ENCODE measurements at places on chromosomes 16 and 17. TPM values are rescaled to one million over a fixed set of nuclear protein-coding genes. Genes with fewer than 3 reads are reported as not detected.

- no peak for DNase-seq
Measured at GRCh38 chr17:44965481-44966234, 2.4 kb downstream of the C1QL1 start.

DNA sequence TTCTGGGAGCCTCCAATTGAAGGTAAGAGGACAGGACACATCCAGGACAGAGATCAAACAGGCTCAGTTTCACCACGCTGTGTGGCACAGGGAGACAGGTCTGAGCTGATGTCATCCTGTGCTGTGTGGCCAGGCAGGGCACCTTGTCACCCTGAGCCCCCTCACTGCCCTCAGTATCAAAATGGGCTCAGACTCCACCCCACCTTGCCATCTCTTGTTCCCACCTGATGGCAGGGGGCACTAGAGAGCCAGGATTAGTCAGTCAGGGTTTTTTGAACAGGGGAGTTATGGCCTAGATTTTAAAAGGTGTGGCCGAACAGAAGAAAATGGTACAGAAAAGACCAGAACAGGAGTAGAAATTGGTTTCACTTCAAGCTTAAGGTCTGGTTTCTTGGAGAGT lies 2.6 kb downstream of the KAT2A start:
- no peak for DNase-seq

DNA sequence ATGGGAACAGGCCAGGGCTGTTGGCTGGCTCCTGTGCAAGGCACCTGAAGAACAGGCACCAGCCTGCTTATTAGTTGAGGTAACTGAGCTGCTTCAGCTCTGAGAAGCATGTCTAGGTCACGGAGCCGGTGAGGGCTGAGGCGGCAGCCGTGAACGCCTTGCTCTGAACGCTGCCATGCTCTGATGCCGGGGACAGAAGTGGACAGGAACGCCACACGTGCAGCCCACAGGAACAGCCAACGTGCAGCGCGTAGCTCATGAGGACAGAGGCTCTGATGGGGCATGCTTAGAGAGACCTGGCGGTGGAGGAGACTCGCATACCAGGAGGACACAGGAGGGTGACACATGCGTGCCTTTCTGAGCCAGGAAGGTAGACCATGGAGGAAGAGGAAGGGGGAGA lies 25.6 kb downstream of the USP22 start:
- DNase-seq, result no peak

DNA sequence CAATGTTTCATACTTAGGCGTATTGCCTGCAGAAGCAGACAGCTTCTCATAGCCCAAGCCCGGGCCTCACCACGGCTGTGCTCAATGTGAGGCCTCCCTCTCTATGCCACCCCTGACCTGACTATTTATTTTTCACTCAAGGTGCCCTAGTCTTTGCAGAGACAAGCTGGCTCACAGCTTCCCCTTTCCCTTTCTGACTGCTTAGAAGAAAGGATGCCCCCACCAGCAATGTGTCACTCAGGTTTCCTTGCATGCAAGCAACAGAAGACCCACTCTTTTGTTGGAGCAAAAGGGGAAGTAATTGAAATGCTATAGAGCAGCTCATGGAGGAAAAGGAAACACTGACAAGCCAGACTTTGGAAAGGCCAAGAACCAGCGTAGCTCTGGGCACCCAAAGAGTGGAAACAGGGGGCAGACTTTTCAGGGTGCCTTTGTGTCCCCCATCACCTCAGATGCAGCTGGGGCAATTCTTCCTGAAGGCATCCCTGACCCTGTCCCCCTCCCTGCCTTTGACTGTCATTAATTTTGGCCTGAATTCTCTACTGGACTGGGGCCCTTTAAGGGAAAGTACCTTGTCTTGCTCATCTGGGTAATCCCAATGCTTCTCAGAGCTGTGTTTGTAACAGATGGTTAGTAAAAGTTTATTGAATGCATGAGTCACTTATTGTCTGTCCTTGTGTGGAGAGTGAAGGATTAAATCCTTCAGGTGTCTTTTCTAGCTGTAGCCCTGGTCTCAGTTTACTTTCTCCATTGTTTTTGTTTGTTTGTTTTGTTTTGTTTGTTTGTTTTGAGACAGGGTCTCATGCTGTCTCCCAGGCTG lies 17.8 kb downstream of the RGS9 start:
- no peak for DNase-seq

GRCh38 chr16:66874079-66874775 lies 6.1 kb upstream of the PDP2 start:
- DNase-seq, result no peak

- DNase-seq, result no peak
Measured at GRCh38 chr17:5592382-5592781, 8.1 kb upstream of the NLRP1 start.

GRCh38 chr17:7486181-7486580 lies 2.0 kb downstream of the POLR2A start:
- DNase-seq, result no peak

- DNase-seq, result no peak
Measured at GRCh38 chr16:2977440-2977839, 2.8 kb downstream of the PKMYT1 start.

GRCh38 chr17:58421711-58422110 lies 4.4 kb upstream of the RNF43 start:
- no peak for DNase-seq

CCL18 gene
- polyA plus RNA-seq, result 109 TPM

- no peak for DNase-seq
Measured at GRCh38 chr16:79510879-79511278, 89.7 kb downstream of the MAF start.

DNA sequence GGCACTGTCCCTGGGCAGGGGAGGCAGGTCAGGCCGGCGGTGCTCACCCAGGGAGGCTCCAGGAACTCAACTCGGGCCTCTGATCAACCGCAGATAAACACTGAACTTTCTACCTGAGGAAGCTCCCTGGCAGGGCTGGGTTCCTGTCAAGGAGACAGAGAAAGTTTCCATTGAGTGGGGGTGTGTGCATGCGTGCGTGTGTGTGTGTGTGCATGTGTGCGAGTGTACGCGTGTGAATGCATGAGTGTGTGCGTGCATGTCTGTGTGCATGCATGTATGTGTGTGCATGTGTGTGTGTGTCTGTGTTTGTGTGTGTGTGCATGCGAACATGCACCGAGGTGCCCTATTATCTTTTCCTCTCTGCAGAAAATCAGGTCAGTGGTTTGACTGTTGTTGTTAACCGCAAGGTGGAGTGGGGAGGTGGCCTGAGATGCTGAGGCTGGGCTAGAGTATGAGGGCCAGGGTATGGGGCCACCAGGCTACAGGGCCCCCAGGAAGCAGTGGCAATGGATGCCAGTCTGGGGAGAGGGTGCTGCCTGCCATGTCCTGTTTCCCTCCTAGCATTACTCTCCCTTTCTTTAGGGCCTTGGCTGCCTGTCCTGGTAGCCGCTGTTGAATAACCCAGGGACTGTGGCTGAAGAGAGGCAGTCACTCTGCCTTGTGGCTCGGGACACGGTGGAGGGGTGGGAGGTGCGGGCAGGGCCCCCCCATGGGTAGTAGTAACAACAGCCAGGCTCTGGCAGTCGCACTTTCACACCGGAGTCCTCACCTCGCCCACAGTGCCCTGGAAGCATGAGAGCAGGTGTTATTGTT lies 24.0 kb downstream of the CCR7 start:
- peak; percentile 83 for DNase-seq

- DNase-seq, result no peak
Measured at GRCh38 chr17:62067165-62068145, 2.4 kb upstream of the MED13 start.

- DNase-seq, result no peak
Measured at GRCh38 chr17:65219124-65219523, 82.0 kb downstream of the RGS9 start.

DNA sequence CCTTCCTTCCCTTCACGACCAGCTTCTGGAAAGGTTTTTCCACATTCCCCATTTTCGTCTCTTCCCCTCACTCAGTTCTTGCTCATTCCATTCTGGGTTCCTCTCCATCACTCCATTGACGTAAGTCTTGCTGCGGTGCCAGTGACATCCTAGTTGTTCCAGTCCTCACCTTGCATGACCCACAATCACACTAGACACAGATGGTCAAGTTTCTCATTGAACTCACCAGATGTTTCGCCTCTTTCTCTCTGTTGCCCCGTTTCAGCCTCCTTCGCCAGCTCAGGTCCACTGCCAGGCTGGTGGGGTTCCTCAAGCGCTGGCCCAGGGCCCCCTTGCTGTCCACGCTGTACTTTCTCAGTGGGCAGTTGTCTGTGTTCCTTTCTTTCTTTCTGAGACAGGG lies 43.4 kb downstream of the CCDC42 start:
- no peak for DNase-seq
